Endothelial cell of umbilical vein (primary cell): ENCODE measurements at places on chromosomes 1 and 21.

- no peak for DNase-seq
These were observed 45.5 kb upstream of the RASAL2 start for GRCh38 chr1:178048426-178048825.

- DNase-seq = peak; percentile 76
These were observed at the start of gene MAP7D1 for GRCh38 chr1:36155408-36156328. Gene MAP7D1, plus strand, starts transcription at chr1:36156160. Its CDS starts 258 bp downstream, at chr1:36156418.

DNA sequence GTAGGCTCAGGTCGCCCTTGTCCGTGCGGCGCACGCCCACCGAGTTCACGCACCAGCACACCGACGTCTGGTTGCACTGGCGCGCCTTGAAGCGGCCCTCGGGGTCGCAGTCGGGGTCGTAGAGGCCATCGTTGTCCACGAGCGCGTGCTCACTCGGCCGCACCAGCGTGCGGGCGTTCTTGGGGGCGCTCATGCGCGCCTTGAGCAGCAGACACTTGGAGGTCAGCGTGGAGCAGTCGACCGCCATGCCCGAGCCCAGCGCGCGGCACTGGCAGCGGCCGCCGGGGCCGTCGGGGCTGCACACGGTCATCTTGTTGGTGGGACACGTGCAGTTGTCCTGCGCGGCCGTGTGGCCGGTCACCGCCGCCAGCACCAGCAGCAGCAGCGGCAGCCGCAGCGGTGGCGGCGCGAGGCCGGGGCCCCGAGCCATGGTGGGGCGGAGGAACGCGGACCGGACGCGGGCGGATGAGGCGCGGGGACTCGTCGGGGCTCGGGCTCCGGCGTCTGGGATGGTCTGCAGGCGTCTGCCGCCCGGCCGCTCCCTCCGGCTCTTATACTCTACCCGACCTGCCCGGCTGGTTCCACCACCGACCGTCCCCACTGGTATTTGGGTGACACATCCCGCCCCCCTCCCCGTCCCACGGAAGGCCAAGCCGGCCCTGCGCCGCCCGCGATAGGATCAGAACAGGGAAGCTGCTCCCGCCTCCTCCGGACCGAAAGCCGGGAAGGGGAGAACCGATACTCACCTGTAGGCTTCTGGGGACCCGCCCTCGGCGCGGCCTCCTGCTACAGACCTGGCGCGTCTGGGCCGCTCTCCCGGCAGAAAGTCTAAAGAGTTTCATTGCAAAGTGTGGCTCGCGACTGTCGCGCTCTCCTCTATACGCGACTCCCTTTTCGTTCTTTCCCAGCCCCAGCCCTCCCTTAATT, at the start of gene TACSTD2:
TSS of gene TACSTD2 (minus strand) at position 526 of the 927 bp plus-strand sequence. CDS start at position 430, 96 bp downstream.
- peak; percentile 77 for DNase-seq

DNA sequence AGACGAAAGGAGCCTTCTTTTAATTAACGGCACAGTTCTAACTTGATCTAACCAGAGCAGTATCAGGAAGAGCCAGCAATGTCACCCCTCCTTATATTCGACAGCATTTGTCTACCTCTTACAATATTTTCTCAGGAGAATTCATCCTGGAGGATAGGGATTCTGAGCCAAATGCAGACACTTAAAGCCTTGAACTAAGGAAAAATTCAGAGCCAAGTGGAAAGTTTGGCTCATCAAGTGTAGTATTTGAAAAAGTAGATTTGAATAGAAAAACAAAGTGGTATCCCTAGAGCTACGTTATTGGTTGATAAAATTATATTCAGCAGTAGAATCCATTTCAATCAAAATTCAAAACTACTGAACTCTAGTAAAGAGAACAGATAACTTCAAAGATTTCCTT, 732.0 kb upstream of the ADGRL2 start:
- DNase-seq = no peak

GRCh38 chr1:145826030-145826429, 2.0 kb downstream of the POLR3C start:
- DNase-seq = no peak

GRCh38 chr1:202069662-202070061, 53.1 kb upstream of the GPR37L1 start:
- no peak for DNase-seq
